GM04504 (cell line): ENCODE measurements at places on chromosomes 16 and 17.

DNA sequence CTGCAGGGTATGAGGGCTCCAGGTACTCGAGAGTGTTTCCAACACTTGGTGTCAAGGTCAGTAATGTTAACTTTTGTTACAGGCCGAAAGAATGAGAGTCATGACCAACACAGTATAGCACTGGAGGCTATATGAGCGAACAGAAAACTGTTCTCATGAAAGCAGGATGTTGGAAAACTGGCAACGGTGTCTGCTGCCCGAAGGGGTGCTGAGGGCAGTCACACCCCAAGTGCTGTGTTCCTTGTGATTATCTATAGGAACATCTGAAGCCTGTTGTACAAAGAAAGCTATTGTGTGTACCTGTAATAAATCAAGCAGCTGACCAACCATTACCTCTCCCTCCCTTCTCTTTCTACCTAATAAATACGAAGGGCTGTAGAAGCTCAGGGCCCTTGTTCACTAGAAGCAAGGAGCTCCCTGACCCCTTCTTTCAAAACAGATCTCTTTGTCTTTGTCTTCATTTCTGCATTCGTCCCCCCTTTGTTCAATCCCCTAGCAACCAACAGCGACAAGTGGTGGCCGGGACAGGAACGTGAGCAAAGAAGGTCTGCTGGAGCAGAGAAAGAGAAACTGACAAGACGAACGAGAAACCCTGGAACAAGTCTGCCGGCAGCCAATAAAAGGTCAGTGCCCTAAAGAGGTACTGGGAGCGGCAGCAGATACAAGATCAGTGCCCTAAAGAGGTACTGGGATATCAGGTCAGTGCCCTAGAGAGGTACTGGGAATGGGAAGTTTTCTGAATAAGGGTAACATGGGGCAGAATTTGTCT lies 7.6 kb downstream of the CD300LD start:
- no peak for DNase-seq

DNA sequence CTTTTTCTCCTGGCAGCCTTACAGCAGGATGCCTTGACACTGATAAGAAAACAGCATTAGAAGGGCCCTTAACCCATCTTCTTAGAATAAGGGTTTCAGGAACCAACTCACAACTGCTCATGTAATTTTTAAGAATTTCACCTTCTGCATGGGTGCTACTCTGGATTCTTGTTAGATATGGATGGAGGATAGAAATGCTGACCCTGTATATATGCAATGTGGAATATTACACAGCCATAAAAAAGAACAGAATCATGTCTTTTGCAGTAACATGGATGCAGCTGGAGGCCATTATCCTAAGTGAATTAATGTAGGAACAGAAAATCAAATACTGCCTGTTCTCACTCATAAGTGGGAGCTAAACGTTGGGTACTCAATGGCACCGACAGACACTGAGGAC lies 423.5 kb downstream of the CA10 start:
- DNase-seq: no peak

DNA sequence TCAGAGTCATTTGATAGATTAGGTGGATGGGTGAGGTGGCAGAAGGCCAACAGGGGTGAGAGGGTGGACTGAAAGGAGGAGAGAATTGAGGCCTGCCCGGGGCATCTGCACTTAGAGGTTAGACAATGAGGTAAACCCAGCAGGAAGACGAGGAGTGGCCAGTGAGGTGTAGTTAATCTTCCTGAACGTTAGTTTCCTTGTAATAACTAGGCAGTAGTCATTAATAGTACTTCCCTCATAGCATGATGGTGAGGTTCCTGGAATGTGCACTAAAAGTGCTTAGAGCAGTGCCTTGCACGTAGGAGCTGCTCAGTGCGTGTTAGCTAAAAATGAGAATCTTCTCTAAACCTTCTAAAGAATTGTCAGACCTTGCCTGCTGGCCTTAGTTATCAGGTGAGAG lies 13.5 kb upstream of the KSR1 start:
- no peak for DNase-seq

DNA sequence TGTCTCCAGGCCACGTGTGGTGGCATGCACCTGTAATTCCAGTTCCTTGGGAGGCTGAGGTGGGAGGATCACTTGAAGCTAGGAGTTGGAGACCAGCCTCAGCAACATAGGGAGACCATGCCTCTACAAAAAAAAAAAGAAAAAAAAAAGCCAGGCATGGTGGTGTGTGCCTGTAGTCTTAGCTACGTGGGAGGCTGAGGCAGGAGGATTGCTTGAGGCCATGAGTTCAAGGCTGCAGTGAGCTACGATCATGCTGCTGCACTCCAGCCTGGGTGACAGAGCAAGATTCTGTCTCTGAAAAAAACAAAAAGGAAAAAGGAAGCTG lies 103.9 kb downstream of the CMIP start:
- DNase-seq: no peak

DNA sequence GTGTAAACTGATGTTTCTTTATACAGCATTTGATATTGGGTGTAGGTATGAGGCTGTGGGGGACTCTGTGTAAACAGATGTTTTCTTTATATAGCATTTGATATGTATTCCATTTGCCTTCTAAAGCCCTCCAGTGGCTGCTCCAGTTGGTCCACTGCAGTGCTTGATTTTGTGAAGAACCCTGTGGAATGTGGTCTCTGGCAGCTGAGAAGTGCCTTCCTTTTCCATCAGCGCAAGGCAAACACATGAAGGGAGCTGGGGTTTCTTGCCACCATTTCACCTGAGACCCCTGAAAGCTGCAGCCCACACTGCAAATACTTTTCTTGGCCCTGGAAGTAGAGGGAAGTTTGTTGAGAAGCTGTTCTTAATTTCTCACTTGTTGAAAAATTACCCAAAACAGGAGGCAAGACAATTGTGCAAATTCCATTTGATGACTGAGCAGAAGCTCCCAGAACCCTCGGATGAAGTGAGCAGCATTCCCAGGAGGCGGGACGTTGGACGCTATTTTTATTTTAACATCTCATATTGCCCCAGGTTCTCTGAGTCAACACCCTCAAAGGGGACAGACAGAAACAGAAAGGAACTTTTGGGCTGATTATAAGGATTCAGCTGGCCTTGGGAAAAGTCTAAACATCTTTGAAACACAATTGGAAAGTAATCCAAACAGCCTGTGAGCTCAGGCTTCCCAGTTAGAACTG lies 158.5 kb upstream of the RPH3AL start:
- peak; percentile 73 for DNase-seq
